ENCODE measurements at places on chromosomes 12 and 14.

GRCh38 chr14:80627745-80628144 is 313.8 kb downstream of the CEP128 start:
- no peak for DNase-seq

- DNase-seq, result no peak
These were observed 40.6 kb downstream of the EP400 start for GRCh38 chr12:131990066-131990979.

DNA sequence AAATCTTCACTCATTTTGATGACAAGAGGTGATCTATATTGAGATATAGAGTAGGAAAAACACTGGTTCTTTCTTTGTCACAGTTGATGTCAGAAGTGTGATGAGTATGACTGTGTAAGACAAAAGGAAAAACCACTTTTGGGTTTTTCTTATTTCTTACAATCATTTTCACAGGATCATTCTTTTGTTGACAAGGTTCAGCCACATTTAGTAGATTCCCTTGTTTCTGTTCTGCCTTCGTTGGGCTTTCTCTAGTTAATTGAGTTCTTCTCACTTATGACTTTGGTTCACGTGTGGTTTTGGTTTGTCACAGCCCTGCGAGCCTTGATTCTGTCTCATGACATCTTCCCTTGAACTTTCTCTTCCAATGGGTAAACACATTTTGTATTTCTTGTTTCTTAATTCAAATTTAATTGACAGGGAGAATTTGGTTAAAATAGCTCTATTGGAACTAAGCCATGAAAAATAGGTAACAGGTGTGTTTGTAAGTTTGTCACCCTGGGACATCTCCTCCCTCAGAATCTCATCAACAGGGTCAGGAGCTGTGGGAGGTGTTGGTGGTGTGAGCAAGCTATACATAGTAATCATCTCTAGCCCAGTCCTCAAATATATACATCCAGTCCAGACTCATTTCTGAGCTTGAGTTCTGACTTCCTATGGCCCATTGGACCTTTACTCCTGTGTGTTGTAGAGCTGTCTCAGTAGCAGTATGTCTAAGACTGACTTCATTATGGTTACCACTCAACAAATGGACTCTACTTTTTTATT is 255.3 kb downstream of the BMP4 start:
- no peak for DNase-seq

DNA sequence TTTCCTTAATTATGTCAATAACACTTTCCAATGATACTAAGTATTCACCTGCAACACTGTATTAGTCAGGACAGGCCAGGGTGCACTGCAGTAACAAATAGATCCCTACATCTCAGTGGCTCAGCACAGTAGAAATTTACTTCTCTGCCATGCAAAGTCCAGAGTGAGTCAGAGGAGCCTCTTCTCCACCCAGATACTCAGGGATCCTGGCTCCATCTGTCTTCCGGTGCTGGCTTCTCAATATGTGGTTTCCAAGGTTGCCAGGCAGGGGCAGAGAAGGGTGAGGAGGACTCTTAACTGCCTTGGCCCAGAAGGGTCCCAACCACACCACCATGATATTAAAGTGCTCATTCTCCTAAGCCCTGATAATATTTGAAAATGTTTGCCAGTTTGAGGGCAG is 47.8 kb downstream of the ADGRD1 start:
- DNase-seq, result no peak

- no peak for DNase-seq
These were observed 183.4 kb upstream of the PPFIA2 start for GRCh38 chr12:81942594-81942993.

Data from activated gamma-delta T cell treated with anti-CD3 and anti-CD28 coated beads, Interleukin-2, amount 50 U/mL, for 16 hours (primary cell).